ENCODE measurements at places on chromosomes 1 and 21.

- no peak for DNase-seq
Observed at GRCh38 chr1:83764209-83764608, 234.7 kb downstream of the TTLL7 start.

- no peak for DNase-seq
Observed at GRCh38 chr1:29196863-29197589, 15.3 kb upstream of the SRSF4 start.

- no peak for DNase-seq
Observed at GRCh38 chr1:182348961-182349747, 42.4 kb downstream of the GLUL start.

DNA sequence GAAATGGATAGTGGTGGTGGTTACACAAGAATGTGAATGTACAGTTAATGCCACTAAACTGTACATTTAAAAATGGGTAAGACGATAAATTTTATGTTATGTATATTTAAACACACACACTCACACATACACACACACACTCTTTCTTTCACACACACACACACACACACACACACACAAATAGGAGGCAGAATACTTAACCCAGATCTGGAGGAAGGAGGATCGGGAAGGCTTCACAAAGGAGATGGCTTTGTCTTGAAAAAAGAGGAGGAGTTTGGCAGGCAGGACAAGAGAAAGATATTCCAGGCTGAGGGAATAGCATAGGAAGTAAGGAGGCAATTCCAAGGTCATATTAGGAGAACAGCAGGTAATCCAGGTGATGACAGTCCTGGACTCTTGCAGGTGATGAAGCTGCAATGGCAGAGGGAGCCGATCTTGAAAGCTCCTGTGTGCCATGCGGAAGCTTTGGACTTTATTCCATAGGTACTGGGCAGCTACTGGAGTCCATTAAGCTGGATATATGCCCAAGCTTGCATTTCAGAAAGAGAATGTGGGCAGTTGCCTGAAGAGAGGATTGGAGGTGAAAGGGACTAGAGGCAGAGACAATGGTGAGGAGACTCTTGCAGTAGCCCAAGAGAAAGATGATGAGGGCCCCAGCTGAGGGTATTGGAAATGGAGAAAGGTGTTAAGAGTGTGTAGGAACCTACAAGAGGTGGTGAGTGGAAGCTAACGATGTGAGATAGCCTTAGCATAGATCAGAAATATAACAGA lies 15.4 kb upstream of the LYST start:
- DNase-seq = no peak

DNA sequence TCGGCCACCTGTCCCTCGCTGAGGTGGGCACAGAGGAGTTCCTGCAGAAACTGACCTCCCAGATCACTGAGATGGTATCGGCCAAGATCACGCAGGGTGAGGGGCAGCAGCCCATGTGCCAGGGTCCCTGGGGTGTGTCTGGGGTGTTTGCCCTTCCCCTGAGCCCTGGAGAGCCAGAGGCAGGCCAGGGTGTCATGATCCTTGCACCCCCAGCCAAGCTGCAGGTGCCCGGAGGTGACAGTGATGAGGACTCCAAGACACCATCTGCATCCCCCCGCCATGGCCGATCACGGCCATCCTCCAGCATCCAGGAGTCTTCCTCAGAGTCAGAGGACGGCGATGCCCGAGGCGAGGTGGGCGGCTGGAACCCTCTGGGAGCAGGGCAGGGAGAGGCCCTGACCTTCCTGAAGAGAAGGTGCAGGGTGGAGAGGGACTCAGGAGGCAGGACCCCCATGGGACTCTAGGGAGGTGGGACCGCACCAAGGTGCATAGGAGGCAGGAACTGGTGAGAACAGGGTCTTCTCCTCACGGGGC lies 69.5 kb downstream of the TRIM11 start:
- no peak for DNase-seq

GRCh38 chr1:145999321-146000024 lies 3.1 kb upstream of the TXNIP start:
- no peak for DNase-seq

DNA sequence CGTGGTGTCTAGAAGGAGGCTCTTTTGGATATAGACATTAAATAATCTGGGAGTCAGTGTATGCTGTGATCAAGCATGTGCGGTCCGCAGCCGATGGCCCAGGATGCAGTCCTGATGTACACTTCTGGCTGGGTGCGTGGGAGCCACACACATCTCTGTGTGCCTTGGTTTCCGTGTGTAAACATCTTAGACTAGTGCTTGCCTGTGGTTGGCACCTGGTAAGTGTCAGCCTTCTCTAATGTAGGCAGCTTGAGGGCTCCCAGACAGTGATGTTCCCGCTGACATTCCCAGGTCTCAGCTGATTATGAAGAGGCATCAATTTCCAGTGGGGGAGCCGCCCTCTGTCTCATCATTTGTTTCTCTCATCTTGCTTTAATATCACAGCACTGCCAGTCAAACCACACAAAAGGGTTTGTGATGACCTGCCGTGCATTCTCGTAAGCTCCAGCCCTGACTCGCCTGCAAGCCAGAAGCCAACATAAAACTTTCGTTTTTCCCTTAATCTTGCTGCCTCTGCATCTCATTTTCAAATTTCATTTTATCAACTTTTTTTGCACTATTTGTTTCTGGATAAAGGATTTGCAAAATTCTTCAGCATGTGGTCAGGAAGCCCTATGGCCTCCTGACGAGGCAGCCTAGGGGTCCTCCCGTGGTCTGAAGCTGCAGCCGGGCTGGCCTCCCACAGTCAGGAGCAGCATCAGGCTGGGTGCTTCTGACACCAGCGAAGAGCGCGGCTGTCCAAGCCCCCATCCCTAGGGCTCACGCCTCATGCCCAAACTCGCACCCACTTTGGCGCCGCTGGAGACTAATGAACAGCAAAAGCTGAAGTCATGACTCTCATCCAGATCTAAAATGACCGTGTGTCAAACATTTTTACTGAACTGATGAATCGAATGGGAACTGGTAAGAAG lies 28.1 kb downstream of the PDE9A start:
- DNase-seq = peak; percentile 6

- no peak for DNase-seq
Observed at GRCh38 chr1:170696591-170697290, 32.8 kb downstream of the PRRX1 start.
